MM.1S (cell line): ENCODE measurements at places on chromosomes 7 and 10.

DNA sequence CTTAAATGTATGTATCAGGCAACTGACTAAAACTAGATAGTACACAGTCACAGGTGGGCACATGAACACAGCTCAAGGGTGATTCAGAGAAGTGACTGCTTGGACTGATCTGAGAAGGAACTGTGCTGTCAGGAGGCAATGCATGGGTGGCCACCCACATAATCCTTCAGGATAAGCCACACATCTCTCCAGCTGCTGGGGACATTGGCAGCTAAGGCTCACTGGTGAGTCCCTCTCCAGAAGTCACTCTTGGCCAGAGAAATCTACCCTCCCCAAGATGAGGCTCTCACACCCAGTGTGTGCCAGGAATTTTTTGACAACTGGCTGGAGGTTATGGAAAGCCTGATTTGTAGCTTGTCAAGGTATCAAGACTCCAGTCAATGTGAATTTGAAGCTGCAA is 302.4 kb upstream of the NEBL start:
- DNase-seq = no peak

DNA sequence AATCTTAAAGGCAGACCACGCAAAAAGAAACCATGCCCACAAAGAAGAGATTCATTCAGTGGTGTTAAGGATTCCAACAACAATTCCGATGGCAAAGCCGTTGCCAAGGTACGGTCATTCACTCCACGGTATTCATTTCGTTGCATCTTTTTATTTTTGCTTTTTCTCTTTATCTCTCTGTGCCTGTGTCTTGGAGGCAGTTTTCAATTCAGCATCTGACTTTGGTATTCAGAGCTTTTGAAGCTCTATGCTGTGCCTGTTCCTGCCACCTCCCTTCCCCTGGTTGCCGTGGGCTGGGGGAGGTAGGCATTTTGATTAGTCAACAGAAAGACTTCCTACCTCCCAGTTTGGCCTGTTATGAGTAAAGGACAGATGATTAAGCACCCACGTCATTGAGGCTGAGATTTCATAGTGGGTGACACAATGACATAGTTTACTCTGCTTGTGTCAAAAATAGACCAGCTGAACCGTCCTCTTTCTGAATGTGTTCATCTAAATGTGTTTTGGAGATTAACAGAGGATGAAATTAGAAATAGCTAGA is 149.5 kb downstream of the ARID5B start:
- peak; percentile 90 for DNase-seq

GRCh38 chr7:50641442-50642405 is 76.5 kb upstream of the DDC start:
- peak; percentile 17 for DNase-seq

DNA sequence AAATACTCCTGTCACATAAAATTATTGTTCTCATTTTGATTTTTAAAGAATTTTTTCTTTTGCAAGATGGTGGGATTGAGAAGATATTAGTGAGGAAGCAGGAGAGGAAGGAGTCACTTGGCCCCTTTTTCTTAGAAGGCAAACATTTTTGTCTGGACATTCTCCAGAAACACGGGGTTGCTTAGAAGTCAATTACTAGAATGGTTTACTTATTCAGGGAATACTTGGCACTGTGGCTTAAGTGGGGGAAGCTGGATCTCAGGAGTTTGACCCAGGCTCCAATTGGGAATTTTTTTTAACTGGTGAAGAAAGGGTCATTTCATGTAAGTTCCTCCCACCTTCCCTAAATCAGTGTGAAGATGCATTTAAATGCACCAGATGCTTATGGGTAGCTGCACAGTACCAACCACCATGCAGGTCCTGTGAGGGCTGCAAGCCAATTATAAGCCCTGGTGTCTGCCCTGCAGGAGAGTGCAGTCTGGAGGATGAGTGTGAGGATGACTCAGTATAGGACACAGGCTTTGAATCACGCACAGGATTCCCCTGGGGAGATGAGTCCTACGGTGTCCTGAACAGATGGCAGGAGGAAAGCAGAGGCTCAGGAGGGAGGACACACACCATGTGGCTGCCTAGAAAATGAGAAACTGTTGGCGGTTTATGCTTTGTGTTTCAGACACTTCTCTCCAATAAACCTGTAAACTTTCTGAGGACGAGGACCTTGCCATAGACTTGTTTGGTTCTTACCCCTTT is 299.1 kb downstream of the PLXNA4 start:
- DNase-seq = no peak

DNA sequence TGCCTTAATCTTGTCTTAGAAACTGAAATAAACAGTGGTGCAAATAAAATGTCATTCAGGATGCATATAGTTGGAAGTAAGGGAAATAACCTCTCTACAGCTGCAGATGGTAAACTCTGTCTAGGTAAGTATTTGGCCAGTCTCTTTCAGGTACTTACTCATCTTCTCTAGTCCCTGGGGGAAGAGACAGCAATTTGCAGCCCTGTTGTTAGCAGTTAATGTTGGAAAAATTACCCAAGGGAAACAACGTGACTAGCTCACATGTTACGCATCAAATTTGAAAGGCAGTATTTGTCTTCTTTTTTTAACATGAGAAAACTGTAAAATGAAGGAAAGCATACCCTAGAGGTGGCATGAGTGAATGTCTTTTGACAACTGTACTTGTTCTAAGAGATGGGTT is 3.2 kb upstream of the HUS1 start:
- DNase-seq = no peak
